IPS DF 19.7 (cell line): ENCODE measurements at places on chromosomes 2 and 18.

DNA sequence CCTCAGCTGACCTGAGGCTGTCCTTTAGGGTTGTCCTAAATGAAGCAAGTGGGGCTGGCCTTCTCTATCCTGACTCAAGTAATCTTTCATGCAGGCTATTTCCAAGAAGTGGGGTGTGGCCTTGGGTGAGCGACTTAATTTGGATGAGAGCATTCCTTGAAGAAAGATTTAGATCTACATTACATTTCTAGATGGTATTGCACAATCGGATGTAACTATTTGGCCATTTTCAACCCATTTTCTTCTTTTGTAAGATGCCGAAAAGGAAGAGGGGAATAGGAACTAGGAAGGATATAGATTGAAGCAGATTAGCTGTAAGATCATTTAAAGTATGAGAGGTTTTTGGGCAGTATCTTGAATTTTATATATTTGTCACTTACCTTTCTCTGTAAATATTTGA lies 746.3 kb downstream of the MBD2 start:
- no peak for DNase-seq

DNA sequence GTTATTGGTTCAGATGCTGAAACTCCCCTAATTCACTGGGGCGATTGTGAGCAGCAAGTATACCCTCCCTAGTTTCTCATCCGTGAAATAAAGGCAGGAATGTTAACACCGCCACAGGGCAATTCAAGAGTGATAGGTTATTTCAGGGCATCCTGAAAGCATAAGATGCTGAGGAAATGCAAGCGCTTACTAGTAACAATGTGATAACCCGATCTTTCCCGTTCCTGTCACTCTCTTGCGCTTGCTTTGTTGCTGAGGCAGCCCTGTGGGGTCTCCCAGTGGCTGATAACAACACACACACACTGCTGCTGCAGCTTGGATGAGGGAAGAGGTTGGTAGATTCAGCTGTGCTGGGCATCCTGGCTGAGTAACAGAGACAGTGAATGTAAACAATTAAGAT lies 259.3 kb downstream of the AGPS start:
- peak; percentile 25 for DNase-seq

DNA sequence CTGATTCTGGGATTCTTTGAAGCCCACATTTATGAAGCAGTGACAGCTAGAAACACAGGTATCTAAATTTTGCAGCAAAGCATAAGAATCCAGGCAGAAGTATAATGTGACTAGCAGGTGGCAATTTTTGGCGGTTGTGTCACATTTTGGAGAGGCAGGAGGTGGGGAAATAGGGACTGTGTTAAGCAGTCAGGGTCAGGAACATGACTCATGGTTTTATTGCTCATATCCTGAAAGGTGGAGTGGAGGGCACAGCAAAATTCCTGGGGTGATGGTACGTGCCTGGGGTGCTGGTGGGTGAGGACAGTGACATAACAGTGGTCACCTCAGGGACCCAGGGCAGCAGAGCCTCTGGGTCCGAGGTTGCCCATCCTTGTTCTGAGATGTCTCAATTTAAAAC lies 63.5 kb upstream of the TTN start:
- DNase-seq = no peak

- no peak for DNase-seq
These were observed 27.2 kb upstream of the OTX1 start for GRCh38 chr2:63023444-63023843.

- DNase-seq = no peak
These were observed 390.2 kb downstream of the THSD7B start for GRCh38 chr2:137155356-137156104.

DNA sequence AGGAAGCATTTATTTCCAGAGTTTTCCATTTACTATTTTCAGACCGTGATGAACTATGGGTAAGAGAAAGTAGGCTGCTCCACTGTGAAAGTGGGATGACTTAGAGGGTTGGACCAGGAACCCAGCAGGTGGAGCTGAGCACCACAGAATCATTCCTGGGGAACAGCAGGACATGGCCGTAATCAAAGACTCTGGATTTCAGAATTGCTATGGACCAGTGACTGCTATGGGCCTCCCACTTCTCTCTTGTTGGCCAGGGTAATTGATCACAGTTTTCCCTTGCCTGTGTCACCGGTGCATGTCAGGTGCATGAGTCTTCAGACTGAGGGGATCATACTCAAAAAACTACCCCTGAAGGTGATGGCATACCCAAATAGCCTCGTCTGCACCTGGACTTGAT lies 90.6 kb upstream of the GPC1 start:
- DNase-seq = no peak

DNA sequence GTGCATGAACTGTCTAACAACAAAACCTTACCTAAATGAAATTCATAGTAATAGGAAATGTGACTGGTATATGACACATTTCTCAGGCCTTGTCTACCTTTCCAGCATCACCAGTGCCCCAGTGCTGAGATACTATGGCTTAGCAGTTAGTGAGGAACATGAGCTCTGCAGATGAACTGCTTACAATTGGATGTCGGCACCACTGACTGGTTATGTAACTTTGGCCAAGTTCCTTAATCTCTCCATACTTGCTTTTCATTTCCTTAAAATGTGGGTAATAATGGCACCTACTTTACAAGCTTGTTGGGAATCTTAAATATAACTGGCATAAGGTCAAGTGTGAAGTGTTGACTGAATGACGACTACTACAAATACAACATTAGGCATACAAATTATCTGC lies 136.3 kb downstream of the OLA1 start:
- no peak for DNase-seq

- no peak for DNase-seq
These were observed 182.2 kb upstream of the CDH2 start for GRCh38 chr18:28359176-28359575.

DNA sequence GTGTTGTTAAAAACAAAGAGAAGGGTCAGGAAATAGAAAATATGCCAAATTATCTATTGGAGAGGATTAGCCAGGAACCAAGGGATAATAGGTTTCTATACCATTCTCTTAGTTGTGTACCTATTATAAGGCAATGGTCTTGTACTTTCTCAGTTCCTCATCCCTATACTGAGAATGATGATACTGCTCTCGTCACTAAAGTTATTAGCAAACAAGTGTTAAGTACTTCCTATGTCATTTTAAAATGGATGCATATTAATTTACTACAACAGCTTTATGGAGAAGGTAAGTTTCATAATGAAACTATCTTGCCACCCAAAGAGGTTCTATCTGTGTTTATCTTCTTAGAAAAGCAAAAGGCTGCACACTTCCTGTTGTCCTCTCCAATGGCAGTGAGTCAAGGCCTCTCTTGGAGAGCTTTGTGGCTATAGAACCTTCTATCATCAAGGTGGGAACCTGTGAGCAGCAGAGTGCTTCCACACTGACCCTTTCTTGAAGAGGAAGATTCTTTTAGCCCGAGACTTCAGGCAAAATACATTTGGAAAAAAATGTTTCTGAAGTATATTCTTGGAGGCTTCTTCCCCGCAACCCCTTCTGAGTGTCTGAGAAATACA lies 460.7 kb upstream of the FANCL start:
- no peak for DNase-seq

- DNase-seq = no peak
These were observed 116.5 kb downstream of the PXDN start for GRCh38 chr2:1627628-1628381.

DNA sequence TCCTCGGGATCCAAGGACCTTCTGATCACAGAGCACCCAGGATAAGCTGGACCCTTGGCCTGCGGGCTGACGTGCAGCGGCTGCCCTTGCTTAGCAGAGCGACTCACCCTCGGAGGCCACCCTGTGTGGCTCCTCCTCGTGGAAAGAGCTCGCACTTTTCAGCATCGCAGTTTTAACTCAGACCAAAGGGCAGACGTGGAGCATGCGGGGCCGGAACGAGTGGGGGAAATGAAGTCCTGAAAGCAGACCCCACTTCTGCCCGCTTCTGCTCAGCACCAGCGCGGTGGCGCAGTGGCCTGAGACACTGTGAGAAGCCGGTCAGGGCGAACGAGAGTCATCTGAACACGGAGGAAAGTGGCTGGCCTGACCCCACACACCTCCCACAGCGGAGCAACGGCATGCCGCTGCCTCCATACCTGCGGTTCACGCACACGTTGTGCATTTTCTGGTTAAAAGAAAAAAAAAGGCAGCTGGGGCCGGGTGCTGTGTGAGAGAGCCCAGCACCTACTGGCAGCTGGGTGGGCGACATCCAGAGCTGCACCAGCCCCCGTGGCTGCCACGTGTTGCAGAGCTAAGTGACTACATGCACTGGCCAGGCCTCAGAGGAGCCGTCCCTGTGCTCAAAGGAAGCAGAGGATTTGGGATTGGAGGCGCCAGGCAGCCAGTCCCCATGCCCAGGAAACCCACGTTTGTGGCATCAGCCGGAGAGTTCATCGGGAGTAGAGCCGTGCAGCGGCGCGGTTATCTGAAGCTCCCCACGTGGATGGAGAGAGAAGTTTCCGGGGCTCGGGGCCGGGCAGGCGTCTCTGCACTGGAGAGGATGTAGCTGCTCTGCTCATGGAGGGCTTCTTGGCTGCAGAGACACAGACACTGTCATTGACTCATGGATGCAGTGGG lies 89.7 kb downstream of the USP40 start:
- DNase-seq = no peak

DNA sequence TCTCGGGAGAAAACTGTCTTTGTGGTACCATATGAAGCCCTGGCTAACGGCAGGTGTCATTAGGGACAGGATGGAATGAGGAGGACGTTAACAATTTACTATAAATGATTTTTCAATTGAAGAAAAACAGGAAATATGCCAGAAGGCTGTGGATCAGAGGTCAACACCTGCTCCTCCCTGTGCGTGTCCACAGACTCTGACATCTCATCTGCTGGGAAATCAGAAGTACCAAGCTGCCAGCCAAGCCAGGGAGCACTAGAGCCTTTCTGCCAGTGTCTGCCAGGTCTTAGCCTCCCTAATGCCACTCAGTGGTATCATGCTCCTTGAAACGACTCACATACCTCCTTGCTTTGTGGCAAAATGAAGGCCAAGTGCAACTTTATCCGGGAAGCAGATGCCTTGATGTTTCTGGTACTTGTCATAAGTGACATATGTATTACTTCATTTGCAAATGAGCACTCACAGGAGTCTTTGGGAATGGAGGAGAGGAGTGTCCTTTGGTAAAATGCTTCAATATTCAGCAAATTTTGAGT lies 541.1 kb downstream of the SATB2 start:
- no peak for DNase-seq

DNA sequence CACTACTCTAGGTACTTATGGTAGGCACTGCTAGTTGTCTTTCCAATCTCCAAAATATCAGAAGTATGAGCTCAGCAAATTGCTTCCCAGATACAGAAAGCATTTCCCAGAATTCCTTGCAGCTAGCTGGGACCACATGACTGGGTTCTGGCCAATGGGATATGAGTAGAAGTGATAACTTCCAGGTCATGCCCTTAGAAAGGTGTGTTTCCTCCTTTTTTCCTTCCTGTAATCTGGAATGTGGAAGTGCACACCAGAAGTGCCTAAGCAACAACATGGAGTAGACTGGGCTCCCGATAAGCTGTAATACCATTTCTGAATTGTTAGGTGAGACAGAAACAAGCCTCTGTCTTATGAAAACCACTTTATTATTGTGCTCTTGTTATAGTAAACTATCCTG lies 279.8 kb downstream of the ZNF385B start:
- no peak for DNase-seq

DNA sequence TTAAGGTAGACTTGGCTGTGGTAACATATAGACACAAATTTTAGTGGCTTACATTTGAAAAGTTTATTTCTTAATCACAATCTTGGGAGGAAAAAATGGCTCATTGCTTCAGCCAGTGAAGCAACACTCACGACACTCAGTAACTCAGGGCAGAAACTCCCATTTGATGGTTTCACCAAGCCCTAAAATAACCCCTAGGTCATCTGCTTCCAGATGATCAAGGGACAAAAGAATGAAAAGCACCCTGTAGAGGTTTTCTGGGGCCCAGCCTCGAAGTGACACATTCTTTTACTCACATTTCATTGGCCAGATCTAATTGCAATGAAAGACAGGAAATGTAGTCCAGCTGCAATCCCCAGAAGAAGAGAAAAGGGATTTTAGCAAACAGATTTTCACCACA lies 275.9 kb downstream of the TMX3 start:
- peak; percentile 25 for DNase-seq

DNA sequence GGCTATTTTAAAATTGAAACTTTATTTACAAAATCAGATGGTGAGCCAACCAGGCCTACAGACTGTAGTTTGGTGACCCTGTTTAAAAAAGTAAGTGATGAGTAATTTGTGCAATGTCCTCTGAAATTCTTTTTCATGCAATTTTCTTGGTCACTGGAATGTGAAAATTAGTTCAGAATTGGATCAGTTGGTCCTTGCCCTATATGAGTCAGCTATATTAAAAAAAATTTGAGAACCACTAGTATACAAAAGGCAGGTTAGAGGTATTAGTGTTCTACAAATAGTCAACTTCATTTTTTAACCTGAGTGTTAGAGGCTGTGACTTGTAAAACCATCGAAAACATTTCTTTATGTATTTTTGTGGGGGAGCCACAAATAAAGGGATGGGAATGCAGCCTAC lies 91.1 kb upstream of the NXPH2 start:
- no peak for DNase-seq

DNA sequence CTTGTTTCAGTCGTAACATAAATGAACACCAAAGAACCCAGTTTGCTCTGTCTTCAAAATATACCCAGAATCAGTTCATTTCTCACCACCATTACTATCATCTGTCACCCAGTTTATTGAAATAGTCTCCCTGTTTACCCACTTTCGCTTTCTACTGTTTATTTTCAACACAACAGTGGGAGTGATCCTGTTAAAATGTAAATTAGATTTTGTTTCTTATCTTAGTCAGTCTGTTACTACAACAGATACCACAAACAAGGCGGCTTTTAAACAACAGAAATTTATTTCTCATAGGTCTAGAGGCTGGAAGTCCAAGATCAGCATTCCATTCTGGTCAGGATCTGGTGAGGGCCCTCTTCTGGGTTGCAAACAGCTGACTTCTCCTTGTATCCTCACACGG lies 74.8 kb downstream of the ARHGAP15 start:
- no peak for DNase-seq

DNA sequence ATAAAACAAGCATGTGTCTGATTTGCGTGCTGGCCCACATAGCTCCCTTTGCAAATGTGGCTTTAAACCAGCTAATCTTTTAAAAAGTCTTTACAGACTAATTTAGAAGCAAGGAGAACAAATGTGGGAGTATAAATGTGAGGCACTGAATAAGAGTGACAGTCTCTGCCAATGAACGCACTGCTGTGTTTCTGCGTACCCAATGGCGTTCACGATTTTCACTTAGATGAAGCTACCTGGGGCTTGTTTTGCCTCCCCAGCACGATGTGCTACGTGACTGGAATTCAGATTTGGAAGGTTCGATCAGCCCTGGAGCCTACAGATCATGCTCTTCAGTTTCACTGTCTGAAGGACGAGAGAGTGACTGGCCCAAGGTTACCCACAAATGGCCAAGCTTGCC lies 10.8 kb upstream of the CRACDL start:
- no peak for DNase-seq

DNA sequence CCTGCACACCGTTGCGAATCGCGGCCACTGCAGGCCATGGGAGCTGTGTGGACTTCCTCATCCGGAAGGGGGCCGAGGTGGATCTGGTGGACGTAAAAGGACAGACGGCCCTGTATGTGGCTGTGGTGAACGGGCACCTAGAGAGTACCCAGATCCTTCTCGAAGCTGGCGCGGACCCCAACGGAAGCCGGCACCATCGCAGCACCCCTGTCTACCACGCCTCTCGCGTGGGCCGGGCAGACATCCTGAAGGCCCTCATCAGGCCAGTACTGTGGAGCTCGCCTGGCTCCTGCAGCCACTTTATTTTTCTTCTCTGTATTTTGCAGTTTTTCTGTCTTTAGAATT lies 9.0 kb downstream of the ASB1 start:
- no peak for DNase-seq
